ENCODE measurements at places on chromosomes 16 and 17. TPM values are rescaled to one million over a fixed set of nuclear protein-coding genes. Genes with fewer than 3 reads are reported as not detected.

Gene MYH2
- total RNA-seq: not detected

Gene CDH11
- total RNA-seq: 397 TPM

Gene NPIPB2
- total RNA-seq: 0.63 TPM

Gene DPEP3
- not detected for total RNA-seq

Gene B3GNT9
- total RNA-seq: 42.4 TPM

Gene GLIS2
- total RNA-seq: 6.6 TPM

Gene RHBDL1
- total RNA-seq: 1.6 TPM

Gene PLA2G10
- total RNA-seq: not detected

Gene AANAT
- not detected for total RNA-seq

Gene AURKB
- 31.8 TPM for total RNA-seq

Gene PPP1R1B
- 4.1 TPM for total RNA-seq

Gene NOD2
- total RNA-seq: not detected

Data from fibroblast of the aortic adventitia (primary cell).